ENCODE measurements at places on chromosomes 7 and 10.

GRCh38 chr7:2016021-2016631 is 216.6 kb downstream of the MAD1L1 start:
- no peak for DNase-seq

- DNase-seq = no peak
Measured at GRCh38 chr7:133824132-133824531, 303.0 kb upstream of the LRGUK start.

DNA sequence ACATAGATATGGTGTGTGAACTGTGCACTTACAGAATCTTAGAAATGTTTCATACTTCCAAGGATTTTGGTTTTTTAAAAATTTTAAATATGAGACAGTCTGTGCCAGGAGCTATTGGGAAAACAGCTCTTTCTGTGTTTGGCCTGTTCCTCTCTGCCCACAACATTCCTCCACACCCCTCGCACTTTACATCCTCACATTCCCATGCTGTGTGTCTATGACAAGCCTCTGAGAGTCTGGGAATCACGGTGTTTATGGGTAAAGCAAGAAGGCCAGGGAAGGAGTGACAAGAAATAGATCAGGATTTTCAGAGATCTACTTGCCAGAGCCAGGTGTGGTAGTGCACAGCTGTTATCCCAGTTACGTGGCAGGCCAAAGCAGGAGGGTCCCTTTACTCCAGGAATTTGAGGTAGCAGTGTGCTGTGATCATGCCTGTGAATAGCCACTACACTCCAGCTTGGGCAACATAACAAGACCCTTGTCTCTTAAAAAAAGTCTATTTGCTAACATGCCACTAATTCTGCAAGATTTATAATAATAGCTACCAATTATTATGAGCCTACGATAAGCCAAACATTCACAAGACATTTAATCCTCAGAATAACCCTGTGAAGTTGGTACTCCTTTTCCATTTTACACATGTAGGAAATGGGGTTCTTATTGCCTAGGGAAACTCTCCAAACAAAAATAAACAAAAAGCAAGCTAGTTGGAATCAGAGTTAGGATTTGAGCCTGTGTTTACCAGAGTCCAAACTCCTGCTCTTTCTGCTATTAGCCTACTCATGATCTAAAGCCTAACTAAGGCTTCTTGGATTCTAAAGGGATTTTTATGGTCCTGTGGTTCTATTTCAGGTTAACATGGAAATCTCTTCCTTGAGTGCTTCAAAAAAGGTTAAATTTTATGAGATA is 168.3 kb upstream of the SP8 start:
- no peak for DNase-seq

DNA sequence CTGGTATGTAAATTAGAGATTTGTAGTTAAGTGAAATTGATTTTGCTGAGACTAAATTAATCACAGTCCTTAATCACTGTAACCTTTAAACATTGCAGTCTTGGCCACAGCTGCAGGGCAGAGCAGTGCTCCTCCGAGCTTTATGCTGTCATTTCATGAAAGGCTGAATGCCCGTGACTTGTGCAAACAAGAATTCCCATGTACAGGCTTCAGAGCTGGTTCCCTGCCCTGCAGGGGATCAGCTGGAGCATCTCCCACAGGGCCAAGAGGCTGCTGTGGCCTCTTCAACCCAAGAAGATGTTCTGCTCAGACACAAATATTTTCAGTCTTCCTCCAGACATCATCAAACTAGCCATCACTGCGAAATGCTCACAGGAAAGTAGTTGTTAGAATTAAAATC is 419.1 kb downstream of the AUTS2 start:
- no peak for DNase-seq

GRCh38 chr10:42951486-42952251 is 125.2 kb upstream of the RET start:
- no peak for DNase-seq

DNA sequence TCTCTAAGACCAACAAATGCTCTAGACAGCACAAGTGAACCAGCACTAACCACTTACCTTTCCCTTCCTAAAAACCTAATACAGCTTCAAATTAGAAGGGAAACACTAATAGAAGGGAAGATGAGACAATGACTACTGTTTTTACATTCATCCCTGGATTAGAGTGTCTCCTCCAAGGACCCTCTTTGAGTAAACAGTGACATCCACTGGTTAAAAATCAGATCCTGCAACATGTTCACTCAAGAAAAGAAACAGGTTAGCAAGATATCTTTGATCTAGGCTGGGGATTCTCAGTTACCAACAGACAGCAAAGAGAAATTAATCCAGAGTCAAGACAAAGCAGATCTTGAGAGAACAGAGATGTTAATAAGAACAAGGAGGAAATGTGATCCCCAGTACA is 177.7 kb upstream of the GHITM start:
- DNase-seq = peak; percentile 11

DNA sequence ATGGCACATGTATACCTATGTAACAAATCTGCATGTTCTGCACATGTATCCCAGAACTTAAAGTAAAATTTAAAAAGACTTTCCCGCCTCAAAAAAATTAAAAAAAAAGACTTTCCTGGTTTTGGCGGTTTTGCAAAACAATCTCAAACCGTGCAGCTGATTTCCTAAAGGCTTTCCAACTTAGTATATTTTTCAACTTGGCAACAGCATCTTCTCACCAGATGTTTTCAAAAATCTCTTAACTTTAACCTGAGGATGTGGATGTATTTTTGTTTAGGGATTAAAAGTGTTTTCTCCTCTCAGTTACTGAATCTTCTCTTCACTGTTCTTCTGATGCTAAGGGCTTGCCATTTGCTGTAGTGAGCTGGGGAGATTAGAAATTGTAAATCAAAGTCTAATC is 96.5 kb upstream of the PLPP4 start:
- DNase-seq = no peak

DNA sequence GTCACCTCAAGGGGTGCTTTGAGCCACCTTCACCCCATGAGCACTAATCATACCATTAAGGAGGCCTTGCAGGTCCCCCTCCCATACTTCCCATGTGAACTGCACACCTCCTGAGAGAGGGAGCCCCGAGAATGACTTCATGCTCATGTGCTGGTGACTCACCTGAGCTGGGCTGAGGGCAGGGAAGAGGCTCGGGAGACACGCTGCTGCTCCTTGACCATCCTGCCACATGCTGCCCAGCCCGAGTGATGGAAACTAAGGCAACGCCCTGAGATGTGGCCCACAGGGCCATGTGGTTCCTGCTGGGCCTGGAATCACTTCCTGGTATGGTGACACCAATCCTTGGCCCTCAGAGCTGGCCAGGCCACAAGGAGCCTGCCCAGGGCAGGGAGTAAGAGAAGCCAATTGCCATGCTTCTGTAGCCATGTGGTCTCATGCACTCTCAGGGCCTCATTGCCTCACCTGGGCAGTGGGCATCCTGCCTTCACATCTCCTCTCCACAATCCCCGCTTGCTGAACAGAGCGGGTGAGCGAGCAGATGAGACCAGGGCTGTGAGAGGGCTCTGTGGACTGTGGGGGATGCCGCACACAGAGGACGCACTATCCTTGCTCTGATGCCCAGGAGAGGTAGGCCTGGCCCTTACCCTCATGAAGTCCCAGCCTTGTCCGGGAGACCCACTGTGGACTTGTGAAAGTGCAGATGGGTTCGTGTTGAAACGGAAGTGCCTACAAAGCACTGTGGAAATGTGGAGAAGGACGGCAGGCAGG is 18.3 kb upstream of the PPIF start:
- DNase-seq = no peak

DNA sequence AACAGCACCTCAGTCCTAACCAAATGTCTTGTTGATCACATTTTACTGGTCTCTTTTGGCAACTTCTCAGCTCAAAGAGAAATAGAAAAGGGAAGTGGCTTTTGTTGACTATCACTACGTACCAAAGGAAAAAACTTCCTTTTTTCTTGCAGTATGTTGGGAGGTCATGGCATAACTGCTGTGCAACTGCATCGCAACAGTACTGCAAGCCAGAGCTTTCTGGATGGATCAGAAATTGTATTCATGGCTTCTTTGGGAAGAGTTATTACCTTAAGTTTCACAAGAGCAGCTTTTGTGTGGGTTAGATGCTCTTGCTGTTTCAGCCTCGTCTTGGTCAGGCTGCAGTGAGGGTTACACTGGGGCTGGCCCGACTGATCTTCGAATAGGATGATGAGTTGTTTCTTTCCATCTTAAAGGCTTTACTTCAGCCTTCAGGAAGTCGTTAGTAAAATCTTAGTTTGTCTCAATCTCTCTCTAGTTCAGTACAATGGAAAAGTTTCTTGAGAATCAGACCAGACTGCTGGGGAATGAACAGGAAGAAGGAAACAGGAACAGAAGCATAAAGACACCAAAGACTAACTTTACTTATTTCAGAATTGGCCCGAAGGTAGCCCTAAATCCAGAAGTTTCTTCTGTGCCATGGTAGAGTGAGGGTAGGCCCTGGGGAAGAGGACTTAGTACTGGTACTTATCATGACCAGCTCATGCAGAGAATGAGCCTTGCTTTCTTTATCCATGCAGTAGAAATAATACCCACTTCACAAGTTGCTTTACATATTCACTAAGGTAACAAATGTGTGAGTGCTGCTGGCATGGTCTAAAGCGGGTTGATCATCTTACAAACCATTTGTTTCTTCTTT is 153.6 kb downstream of the CELF2 start:
- no peak for DNase-seq

GRCh38 chr10:22321156-22321923 is 441 bp downstream of the BMI1 start:
- peak; percentile 34 for DNase-seq

- no peak for DNase-seq
Measured at GRCh38 chr10:22252801-22253579, 35.2 kb upstream of the EBLN1 start.

- DNase-seq = no peak
Measured at GRCh38 chr10:78956391-78956790, 112.4 kb upstream of the ZMIZ1 start.
